ELF-1 (cell line): ENCODE measurements at places on chromosomes 2 and 18.

- no peak for DNase-seq
Measured at GRCh38 chr2:987789-988188, 37.1 kb downstream of the SNTG2 start.

DNA sequence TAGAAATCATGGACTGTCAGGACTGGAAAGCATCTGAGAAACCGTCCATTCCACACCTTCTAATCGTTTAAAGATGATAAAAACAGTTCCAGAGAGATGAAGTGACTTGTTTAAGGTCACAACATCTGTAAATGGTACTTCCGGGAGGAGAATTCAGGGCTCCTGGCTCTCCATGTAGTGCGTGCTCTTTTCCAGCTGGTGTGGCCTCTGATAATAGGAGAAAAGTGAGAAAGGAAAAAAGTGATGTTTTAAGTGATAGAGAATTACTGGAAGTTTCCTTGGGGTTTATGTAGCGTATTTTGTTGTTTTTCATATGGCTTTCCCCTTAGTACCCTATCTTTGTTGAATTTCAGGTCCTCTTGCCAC, 663 bp downstream of the C2orf49 start:
- DNase-seq = no peak

- DNase-seq = no peak
Measured at GRCh38 chr2:98806236-98806697, 75.3 kb upstream of the MGAT4A start.

DNA sequence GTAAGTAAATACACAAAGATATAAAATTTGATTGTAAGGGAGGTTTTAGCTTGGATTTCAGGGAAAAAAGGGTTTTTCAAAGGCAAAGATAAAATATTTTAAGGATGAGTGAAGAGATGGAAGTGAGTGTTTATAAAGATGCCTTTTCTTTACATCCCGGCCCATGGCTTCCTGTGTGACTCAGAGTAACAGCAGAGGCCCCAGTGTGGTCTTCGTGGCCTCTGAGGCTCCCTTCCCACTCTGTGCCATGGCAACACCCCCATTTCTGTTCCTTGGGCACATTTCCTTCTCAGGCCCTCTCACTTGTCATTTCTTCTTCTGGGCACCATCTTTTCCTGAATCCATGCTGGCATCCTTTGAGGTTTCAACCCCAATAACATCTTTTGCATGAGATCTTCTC, 92.6 kb upstream of the TMEM18 start:
- DNase-seq = no peak

DNA sequence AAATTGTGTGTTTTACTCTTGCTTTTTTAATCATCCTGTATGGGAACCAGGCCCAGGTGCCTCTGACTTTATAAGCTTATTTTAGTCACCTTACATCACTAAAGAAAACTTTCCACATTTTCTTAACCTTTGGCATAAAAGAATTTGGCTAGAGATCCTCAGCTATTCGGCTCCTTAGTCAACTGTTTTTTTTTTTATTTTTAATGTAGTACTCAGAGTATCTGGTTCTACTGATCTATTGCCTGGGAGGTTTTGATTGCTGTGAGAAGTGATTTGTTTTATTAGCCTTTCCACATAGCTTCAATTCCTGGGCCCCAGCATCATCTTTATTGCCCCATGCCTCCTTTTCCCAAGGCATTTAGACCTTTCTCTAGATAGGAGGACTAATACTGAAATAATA, 121.0 kb downstream of the MYO1B start:
- no peak for DNase-seq

GRCh38 chr2:41972819-41973218, 75.0 kb upstream of the PKDCC start:
- DNase-seq = no peak

DNA sequence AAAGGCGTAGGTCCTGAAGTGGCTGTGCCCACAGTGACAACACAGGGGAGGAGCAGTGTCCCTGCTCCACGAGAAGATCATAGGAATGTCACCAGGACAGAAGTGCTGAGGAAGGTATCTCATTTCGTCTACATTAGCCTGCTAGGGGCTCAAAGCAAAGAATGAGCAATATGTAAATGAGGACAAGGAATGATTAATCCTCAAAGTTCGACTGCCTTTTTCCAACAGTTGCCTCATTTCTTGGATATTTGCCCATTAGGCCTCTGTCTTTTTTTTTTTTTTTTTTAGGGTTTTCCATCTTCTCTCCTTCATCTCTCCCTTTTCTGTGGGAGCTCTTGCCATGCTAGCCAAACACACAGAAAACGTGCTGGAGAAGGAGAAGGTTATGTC, 105.2 kb upstream of the ARHGAP28 start:
- DNase-seq = no peak

DNA sequence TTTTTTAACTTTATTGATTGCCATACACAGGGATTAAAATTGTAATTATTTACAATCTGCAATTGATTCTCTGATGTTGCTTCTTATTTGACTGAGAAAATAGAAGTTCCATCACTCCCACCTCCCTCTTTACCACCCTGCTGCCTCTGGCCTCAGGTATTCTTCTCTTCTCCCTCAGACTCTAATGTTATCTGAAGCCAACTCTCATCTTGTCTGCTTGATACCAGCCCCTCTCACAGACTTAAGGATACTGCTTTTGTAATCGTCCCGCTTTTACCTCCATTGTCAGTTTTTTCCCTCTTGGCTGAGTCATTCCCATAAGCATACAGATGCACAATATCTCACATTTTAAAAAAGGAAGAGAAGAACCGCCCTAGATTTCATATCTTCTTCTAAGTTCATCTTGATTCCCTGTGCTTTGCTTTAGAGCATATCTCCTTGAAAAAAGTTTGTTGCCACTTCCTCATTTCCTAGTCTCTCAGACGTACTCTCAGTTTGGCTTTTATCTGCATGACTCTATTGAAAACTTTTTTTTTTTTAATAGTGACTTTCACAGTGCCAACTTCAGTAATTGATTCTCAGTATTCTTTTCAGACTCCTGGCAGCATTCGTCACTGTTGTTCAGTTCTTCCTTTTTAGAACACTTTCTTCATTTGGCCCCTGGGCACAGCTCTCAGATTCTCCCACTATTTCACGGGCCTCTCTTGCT, 31.1 kb downstream of the SPAG16 start:
- DNase-seq = no peak

GRCh38 chr2:175167076-175167791, 769 bp downstream of the ATF2 start:
- no peak for DNase-seq

GRCh38 chr2:239721531-239721930, 303.6 kb downstream of the NDUFA10 start:
- DNase-seq = no peak
